Fibroblast of skin of abdomen (primary cell): ENCODE measurements at places on chromosomes 13 and 19.

DNA sequence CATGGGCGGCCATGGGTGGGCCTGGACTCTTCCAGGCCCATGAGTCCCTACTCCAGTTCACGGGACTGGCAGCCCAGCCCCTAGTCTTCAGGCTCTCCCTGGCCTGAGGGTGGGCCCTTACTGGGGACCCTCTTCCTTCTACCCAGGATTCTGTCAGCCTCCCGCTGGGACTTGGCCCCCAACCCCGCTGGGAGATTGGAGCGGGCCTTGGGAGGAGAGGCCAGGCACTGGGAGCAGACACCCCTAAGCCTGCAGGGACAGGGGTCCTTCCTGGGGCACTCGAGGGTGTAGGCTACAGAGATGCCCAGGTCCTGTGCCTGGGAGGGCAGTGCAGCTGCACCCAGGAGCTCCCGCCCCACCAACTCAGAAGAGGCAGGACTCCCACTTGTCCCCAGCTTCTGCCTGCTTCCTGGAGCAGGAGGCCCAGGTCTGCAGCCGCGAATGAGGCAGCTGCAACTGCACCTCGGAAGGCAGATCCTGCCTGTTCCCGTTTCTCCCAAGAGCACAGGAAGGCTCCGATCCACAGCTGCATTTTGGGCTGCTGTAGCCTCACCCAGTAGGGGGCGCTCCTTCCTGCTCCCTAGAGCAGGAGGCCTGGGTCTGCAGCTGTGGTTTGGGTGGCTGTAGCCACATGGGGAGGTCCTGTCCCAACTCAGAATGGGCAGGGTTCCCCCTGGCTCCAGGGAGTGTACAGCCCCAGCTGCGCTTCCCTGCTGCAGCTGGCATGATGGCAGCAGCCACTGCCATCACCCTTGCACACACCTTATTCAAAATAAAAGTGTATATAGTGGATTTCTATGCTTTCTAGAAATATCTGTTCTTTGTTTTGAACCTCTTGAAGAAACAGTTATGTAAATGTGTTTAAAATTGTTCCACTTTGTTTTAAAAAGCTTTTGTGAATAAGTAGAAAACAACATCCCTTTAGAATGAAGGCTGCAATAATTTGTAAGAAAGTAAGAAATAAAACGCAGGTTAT, 46.8 kb downstream of the TEX26 start:
- no peak for DNase-seq

DNA sequence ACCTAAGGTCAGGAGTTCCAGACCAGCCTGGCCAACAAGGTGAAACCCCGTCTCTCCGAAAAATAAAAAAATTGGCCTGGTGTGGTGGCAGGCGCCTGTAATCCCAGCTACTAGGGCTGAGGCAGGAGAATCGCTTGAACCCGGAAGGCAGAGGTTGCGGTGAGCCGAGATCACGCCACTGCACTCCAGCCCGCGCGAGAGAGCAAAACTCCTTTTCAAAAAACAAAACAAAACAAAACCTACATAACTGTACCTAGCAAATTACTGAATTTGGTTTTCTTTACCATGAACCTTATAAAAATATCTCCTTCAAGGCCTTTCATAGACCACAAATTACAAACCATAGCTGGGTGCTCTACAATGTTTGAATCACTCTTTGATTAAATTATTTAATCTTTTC, 760 bp downstream of the ZNF91 start:
- peak; percentile 4 for DNase-seq

DNA sequence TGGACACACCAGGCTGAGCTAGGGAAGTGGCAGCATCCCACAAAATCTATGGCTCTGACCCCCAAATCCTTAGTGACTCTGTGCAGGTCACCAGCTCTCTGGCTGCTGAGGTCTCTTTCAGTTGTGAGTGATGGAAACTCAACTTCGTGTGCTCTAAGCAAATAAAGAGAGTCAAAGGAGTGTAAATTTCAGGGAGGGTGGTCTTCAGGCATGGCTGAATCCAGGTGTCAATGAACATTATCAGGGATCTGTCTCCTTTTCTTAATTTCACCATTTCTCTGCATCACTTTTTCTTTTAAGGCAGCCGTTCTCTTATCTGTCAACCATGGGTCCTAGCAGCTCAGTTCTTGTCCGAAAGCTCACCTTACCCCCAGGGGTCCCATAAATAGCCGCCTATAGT, 6.2 kb downstream of the CYP4F12 start:
- no peak for DNase-seq

GRCh38 chr19:48991873-48992580, 1.1 kb downstream of the GYS1 start:
- DNase-seq, result peak; percentile 79

DNA sequence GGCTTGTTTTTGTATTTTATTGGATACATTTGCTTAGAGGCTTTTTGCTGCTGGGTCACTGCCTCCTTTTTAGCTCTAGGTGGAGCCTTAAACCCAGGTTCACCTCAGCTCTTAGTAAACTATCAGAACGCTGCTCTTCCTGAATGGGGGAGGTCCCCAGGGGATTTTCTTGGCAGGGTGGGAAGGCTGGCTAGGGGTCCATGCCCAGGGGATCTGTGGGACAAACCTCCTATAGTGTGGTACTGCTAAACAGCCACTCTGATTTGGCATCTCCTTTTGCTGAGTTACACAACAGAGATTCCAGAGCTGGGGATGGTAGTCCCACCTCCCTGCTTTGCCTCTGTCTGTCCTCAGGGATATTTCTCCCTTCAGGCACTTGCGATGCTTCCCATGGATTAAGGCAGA, 204.9 kb downstream of the ZIC5 start:
- no peak for DNase-seq

- no peak for DNase-seq
Observed at GRCh38 chr13:74819549-74819948, 662.4 kb downstream of the TBC1D4 start.

GRCh38 chr13:106691861-106692260, 123.9 kb upstream of the ARGLU1 start:
- DNase-seq, result no peak

GRCh38 chr19:27746691-27747380, 1466.1 kb downstream of the UQCRFS1 start:
- DNase-seq, result no peak

DNA sequence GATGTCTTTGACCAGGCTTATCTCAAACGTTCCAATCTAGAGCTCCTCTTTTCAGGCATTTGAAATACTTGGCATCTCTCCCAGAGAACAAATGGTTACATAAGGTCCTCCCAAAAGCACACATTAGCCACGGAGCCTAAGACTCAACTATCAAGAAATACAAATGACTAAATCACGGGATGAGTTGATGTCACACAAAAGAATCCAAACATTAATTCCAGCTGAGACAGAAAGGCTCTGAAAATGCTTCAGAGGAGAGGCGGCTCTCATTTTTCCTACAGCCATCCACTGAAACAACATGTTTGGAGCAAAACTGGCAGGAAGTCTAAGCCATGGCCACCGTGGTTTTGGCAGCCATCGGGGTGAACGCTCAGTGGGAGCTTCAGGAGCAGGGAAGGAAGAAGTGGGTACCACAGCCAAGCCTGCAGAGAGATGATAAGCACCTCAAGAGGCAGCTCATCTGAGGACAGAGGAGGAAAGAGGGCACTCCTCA, 122.5 kb downstream of the STK24 start:
- DNase-seq, result peak; percentile 94

DNA sequence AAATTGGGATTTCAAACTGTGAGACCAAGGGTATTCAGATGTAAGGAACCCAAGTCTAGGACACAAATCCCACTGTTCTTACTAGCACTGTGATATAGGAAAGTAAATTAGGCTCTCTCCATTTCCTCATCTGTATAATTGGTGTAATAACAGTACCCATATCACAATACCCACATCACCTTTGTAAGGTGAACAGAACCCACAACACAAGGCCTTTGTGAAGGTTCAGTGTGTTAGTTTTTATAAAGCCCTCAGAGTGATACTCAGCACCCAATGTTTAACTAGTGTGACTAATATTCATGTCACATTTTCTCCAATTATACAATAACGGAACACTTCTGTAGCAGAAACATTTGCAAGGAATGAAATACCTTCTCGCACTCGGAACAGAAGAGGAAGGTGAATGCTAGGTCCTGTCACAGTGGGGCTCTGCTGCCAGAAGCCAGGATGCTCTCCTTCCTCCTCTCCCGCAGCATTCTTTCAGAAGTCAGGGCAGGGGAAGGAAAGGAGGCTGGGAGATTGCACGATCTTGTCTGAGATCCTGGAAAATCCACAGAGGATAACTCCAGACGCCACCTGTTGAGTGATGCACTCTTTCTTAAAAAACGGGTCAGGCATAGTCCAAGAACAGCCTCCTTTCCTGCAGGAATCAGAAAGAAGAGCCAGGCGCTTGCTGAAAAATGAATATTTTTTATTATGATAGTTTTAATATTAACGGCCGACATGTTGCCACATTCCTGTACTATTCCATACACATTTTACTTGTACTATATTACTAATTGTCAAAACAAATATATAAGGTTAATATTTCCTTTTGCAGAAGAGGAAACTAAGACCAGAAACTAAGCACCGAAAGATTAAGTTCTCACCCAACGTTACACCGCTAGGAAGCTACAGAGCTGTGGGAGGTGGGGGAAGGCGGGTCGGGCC, 762 bp downstream of the ZNF45 start:
- no peak for DNase-seq

GRCh38 chr19:4054441-4055208, 12.1 kb downstream of the ZBTB7A start:
- DNase-seq, result no peak

- no peak for DNase-seq
Observed at GRCh38 chr19:685454-685931, 9.3 kb downstream of the FSTL3 start.

GRCh38 chr13:41756198-41756880, 204.6 kb downstream of the VWA8 start:
- no peak for DNase-seq

- peak; percentile 52 for DNase-seq
Observed at GRCh38 chr13:44273991-44274770, 99.4 kb upstream of the SERP2 start.

GRCh38 chr19:10104665-10105508, 1.3 kb upstream of the PPAN start:
- no peak for DNase-seq

DNA sequence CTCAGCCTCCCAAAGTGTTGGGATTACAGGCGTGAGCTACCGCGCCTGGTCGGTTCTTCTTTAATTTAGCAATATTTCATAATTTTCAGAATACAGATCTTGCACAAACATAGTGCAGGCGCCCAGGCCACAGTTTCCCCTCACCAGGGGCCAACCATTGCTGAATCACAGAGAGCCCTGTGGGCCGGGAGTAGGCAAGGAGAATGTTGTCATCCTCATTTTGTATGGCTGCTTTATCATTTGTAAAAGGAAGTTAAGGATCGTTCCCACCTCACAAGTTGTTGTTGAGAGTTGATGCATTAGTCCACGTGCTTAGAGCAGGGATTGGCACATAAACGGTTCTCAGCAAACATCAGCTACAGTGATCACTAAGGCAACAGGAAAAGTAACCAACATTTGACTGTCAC, 30.2 kb downstream of the MEIS3 start:
- no peak for DNase-seq

GRCh38 chr13:60043262-60043661, 120.5 kb downstream of the DIAPH3 start:
- peak; percentile 31 for DNase-seq

DNA sequence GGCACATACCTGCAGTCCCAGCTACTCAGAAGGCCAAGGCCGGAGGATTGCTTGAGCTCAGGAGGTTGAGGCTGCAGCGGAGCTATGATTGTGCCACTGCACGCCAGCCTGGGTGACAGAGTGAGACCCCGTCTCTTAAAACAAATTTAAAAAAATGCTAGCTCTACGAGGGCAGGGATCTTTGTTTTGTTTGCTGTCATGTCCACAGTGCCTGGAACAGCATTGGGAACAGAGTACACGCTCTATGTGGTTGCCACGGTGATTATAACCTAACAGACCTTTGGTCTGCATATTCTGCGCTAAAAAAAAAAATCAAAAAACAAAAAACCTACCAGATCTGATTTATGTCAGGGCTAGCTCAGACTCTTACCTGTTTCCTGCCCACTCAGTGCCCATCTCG, 2.2 kb upstream of the SHFL start:
- DNase-seq, result no peak

- no peak for DNase-seq
Observed at GRCh38 chr13:79405501-79405830, 589 bp downstream of the RBM26 start.

DNA sequence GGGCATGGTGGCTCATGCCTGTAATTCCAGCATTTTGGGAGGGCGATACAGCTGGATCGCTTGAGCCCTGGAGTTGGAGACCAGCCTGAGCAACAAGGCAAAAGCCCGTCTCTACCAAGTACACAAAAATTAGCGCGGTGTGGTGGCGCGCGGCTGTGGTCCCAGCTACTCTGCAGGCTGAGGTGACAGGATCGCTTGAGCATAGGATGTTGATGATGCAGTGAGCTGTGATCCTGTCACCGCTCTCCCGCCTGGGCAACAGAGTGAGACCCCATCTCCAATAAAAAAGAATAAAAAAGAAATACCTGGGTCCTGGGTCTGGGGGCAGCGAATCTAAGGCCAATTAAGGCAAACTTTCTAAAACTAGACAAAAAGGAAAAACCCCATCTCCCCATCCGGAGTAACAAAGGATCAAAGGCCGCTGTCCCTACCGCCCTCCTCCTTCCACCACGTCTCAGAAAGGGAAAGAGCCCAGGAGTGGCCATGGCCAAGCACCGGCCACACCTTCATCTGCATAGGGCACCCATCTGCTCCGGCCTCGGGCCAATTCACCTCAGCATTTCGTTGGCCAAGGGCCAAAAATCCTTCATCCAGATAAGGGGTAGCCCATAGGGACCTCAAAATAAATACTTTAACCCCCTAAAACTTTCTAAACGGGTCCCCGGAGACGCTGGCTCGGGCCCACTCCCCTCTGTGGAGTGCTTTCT, 851 bp downstream of the ZNF320 start:
- DNase-seq, result peak; percentile 3

GRCh38 chr13:41960211-41960636, 685 bp downstream of the VWA8 start:
- peak; percentile 12 for DNase-seq

DNA sequence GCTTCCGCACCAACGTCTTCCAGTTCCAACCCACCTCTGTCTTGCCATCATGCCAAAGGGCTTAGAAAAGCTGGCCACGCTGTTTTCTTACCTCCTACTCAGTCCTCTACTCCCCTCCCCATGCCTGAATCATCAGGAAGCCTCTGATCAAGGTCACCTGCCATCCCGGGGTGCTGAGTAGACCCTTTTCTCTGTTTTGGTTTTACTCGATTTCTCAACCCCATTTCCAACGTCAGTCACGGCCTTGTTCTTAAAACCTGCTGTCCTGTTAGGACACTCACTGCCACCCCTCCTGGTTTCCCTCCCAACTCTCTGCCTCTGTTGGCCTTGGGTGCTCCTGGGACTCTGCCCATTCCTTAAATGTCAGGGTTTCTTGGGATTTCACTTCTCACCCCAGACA, 350.1 kb downstream of the FOXO1 start:
- DNase-seq, result no peak

DNA sequence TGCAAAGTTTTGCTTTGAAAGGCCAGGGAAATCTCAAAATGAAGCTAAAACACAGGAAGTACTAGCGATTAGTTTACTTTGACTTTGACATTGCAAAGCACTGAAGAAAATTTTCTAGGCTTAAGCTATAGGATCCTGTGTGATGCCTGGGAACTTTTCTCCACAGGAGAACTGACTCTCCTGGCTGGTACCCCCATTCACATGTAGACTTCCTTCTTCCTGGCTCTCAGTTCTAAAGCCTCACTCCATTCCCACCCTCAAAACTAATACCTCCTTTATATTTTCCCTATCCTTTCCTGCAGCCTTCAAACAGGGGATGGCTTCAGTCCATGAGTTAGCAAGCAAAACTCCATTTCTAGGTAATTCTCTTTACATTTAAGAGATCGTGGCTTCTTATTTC, 189.5 kb downstream of the SLITRK1 start:
- DNase-seq, result no peak

GRCh38 chr13:40235160-40235796, 431.2 kb downstream of the FOXO1 start:
- no peak for DNase-seq
